Femur (tissue), 1 donor: ENCODE measurements at places on chromosomes 1 and 21.

- DNase-seq: peak; percentile 85
Observed at GRCh38 chr1:91744953-91745639, 140.9 kb downstream of the TGFBR3 start.

GRCh38 chr21:15849927-15850326 lies 120.1 kb downstream of the USP25 start:
- no peak for DNase-seq

GRCh38 chr1:196387766-196388165 lies 220.5 kb downstream of the KCNT2 start:
- DNase-seq: no peak

DNA sequence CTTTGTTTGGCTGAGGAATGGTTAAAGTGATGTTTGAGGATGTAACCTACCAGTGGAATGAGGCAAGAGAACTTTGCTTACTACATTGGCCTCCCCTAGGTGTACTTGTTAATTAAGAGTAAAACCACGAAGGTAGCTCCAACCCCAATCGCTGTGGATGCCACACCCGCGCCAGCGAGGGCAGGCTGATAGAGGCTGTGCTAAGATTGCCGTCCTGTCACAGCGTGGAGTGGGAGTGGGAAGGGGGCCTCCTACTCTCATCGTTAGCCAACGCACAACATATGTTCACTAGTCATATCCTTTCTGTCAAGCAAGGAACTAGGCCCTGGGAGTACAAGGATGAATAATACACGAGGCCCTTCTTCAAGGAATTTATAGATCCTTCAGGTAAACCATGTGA lies 99.6 kb downstream of the RUNX1 start:
- no peak for DNase-seq

- no peak for DNase-seq
Observed at GRCh38 chr1:24351918-24352627, 32.9 kb downstream of the GRHL3 start.

DNA sequence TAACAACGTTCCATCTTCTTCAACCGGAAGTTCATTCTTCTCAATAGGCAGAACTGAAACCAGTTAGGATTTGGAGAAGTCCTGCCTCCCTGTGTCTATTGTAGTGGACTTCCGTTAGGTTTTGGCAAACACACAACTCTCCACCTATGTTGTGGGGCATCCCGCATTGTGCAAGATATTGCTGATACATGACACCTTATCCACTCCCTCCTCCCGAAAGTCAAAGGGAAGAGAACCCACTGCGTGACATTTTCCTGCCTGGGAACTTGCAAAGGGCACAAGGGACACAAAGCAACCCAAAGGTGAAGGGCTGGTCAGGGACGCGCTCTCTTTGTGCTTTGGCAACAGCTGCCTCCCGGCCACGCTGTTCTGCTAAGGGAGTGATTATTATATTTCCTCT lies 164.8 kb downstream of the TPR start:
- no peak for DNase-seq

GRCh38 chr1:23216771-23217420 lies 406 bp downstream of the HTR1D start:
- no peak for DNase-seq

DNA sequence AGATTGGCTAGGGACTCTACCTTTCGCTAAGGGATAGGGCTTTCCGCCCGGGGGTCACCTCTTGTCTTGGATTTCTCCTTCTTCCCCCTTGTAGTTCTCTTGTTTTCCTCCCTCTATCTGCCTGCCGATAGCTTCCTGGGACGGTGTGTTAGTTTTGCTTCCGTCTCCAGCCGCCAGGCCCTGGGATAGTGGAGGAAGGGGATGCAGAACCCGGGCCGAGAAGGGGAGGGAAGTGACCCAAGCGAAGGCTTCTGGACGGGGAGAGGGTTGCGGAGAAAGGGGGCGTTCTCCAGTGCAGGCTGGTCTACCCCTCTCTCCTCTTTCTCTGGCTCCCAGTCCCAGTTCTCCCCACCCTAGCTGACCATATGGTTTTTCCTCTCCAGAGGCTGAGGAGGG lies 871 bp downstream of the TUFT1 start:
- peak; percentile 44 for DNase-seq

GRCh38 chr21:39625211-39625895 lies 12.6 kb downstream of the B3GALT5 start:
- DNase-seq: no peak

DNA sequence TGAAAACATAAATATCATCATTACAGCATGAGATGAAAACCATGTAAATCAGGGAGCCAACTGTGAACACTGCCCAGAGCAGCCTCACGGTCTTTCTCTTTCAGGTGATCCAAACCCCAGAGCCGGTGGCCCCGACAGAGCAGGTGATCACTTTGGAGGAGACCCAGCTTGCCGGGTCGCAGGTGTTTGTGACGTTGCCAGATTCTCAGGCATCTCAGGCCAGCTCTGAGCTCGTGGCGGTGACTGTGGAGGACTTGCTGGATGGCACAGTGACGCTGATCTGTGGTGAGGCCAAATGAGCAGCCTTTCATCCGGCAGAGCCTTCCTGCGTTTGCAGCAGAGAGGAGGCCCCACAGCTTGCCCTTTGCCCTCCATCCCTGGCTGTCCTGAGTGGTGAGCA lies 37.2 kb upstream of the EPHA8 start:
- DNase-seq: no peak

DNA sequence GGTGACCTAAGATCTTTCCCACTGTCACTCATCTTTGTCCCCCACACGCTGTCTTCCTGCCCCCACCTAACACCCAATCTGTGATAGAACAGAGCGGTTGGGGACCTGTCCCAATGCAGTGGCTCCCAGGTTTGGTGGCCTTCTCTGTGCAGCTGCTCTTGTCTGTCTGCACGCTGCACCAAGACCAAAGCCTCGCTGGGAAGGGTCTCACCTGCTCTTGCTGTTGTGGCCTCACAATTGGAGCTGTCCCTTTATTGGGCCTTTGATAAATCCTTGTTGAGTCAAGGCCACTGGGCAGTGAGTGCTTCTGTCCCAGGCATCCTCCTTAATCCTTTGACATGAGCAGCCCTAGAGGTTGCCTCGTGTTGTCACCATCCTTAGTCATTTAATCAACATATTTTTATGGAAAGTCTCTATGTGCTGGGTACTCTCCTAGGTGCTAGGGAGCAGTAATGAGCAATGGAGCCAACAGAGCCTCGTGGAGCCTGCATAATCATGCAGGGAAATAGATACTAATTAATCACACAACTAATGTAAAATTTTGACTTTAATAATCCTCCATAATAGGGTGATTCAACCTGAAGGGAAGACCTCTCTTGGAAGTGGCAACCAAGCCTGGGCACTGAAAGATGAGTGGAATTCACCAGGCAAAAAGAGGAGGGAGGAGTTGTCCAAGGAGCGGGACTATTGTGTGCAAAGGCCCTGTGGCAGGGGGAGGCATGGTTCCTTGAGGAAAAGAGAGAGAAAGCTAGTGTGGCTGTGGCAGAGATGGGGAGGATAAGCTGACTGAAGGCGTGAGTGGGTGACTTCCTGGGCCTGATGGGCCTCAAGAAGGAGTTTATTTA lies 57.6 kb downstream of the MAN1C1 start:
- no peak for DNase-seq

- peak; percentile 59 for DNase-seq
Observed at GRCh38 chr1:244665771-244666217, 12.9 kb downstream of the DESI2 start.

- no peak for DNase-seq
Observed at GRCh38 chr1:119565131-119565772, 58.2 kb downstream of the HSD3B1 start.

- DNase-seq: no peak
Observed at GRCh38 chr1:26290122-26290881, 10.4 kb downstream of the SH3BGRL3 start.

DNA sequence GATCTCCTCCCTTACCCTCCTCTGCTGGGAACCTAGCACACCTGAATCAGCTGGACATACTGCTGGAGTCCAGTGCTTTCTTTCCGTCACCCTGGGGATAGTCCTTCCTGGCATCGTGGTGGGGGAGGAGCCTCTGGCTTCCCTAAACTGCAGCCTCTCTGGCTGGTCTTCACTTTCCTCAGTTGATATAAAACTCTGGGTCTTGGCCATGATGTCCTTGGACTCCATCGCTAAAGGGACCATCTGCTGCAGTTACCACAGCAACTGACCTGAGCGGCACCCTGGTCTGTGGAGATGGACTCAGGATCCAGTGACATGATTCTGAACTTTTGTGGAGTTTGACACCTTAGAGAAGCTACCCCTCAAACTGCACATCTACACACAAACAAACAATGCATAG lies 22.8 kb downstream of the PARS2 start:
- no peak for DNase-seq

DNA sequence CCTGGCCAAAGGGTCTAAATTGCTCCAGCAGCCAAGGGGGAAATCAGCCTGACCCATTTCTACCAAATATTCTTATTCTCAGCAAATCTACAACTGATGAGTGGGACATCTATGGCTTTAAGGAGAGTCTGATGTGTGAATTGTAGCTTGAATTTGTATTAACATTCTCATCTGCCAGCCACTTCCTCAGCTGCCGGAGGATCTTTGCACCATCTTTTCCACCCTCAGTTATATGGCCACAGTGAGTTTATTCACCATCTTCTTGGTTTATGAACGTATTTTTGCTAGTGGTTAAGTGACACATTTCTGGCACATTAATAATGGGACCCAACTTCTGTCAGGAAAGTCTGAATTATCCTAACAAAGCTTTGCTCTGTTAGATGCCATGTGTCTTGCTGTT lies 69.6 kb downstream of the COLGALT2 start:
- no peak for DNase-seq

DNA sequence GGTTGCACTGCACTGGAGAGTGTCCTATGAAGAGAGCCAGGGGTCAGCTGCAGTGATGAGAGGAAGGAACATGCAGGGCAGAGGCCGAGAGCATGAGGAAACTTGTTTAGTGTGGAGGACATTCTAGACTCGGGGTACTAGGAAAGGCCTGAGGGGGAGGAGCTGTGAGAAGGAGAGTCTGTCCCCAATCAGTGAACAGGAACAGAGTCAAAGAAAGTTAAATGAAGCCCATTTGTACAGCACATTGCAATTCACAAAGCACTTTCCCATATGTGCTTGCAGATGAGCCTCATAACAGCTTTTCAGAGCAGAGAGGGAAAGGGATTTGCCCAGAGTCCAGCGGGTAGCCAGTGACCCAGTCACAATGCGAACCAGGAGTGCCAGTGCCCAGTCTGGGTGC lies 83.4 kb downstream of the NAV1 start:
- DNase-seq: no peak

GRCh38 chr1:44932151-44932550 lies 54.2 kb downstream of the EIF2B3 start:
- no peak for DNase-seq

- DNase-seq: no peak
Observed at GRCh38 chr1:233086961-233087881, 136.8 kb downstream of the NTPCR start.

GRCh38 chr1:102837551-102837950 lies 270.8 kb downstream of the COL11A1 start:
- no peak for DNase-seq

DNA sequence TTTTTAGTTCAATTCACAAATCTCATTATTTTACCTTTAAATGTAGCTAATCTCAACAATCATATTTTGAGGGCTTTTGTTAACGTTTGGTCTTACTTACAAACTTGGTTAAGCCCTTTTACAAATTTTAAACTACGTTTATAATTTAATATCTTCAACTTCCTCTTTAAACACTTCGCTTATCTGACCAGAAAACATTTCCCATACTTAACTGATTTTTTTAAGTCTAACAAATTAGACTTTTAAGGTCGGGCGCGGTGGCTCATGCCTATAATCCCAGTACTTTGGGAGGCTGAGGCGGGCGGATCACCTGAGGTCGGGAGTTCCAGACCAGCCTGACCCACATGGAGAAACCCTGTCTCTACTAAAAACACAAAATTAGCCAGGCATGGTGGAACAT lies 300.9 kb downstream of the LMX1A start:
- no peak for DNase-seq

GRCh38 chr1:67815303-67816094 lies 17.8 kb downstream of the GNG12 start:
- DNase-seq: no peak

DNA sequence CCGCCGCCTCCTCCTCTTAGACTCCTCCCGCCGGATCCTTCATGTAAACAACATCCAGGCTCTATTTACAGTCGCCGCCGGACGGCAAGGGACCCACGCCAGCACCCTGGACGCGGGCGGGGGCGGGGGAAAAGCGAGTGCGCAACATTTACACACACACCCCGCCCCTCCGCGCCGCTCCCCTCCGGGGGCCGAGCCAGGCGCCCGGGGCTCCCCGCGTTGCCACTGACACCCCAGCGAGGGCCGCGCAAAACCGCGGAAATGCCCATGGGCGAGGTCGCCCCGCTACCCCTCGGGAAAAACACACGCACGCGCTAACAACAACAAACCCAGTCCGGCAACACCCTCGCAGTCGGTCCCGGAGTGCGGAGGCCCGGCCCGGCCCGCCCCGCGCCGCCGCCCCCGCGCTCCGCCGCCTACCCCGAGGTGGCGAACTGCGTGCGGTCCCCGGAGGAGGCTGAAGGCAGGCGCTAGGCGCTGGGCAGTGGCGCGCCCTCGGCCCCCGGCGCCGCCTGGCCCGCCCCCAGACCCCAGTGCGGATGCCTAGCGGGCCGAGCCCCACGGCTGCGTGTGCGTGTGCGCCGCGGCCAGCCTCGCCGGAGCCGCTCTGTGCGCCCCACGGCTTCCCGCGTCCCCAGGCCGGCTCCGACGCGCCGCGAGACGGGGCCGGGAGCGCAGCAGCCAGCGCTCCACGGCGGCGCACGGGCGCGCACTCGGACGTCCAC lies 81.1 kb upstream of the AK4 start:
- DNase-seq: peak; percentile 90

- no peak for DNase-seq
Observed at GRCh38 chr1:21773585-21773984, 9.4 kb downstream of the USP48 start.

- no peak for DNase-seq
Observed at GRCh38 chr1:100028765-100029164, 59.0 kb downstream of the SLC35A3 start.

GRCh38 chr1:18955441-18956192 lies 859 bp downstream of the IFFO2 start:
- peak; percentile 44 for DNase-seq

DNA sequence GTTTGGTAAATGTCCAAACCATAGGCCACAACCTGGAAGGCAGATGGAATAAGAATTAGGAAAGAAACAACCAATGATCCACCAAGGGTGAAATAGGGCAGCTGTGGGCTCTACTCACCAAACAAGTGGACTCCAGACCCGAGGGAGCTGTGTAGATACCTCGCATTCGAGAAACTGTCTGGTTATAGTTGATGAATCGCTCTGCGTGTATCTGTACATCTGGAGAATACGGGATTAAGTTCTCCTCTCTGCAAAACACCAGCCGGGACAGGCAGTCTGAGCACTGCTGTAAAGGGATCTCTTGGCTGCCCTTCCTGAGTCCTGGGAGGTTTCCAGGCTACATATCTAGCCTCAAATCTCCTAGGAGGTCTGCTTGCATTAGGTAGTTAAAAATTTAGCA lies 9.4 kb upstream of the UBR4 start:
- DNase-seq: no peak

DNA sequence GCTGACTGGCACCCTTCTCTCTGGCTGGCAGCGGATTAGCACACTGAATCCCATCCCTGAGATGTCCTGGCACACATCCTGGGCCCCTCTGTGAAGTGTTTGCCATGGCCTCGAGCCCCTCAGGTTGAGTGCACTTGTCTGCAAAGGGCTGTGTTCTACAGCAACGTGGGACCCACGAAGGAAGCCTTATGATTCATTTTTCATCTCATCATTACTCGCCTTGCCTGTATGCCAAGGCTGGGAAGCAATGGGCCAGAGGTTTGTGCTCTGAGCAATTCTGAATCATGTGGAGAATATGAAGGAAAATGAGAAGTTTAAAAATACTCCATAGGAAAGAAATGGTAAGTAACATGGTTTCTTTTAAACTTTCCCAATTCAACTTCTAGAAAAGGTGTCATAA lies 124.8 kb upstream of the LMO4 start:
- peak; percentile 53 for DNase-seq

GRCh38 chr1:99503276-99503747 lies 142.6 kb upstream of the PALMD start:
- no peak for DNase-seq
